ENCODE measurements at places on chromosomes 4 and X.

DNA sequence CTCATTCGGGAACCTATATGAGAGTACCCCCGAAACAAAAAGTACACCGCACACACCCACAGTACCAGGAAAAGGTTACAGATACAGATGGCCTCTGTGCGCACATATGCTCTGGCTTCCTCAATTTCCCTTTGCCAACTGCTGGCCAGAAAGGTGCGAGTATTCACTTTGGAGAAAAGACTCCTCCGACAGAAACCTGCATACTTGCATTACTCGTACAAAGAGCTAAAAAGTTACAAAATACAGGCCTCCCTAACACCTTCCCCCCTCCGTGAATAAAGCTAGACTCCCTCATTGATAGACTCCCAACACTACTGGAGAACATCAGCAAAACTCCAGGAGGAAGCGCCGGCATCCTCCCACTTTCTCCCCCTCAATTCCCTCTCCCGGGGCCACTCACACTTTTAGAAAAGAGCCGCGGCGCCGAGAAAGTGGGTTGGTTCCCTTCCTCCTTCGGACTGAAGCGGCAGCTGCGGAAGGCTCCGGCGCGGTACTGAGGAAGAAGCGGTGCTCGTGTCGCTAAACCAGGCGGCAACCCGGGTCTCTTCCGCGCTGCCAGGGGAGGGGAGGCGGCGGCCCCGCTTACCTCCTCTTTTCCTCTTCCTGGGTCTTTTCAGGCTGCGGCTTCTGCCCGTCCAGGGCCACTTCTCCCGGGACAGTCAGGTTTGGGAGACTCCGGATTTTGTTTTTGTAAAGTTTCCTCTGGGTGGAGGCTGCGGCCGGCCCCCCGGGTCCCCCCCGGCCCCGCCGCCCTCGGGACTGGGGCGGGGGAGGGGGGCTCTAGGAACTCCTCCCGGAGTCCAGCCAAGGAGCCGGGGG lies 1.1 kb downstream of the FBXW7 start:
- peak; percentile 38 for DNase-seq

DNA sequence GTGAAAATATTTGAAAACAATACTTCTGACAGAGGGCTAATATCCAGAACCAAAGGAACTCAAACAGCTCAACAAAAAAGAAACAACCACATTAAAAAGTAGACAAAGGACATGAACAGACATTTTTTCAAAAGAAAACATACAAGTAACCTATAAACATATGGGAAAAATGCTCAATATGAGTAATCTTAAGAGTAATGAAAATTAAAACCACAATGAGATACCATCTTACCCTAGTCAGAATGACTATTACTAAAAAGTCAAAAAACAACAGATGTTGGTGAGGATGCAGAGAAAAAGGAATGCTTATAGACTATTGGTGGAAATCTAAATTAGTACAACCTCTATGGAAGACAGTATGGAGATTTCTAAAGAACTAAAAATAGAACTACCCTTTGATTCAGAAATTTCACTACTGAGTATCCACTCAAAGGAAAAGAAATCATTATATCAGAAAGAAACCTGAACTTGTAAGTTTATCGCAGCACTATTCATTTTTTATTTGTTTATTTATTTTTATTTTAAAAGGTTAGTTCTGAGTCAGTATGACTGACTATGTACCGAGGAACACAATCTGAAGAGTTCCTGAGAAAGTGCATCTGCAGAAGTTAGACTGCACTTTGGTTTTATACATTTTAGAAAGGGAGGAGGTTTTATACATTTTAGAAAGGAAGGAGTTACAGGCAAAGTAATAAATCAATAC lies 231.3 kb downstream of the INPP4B start:
- no peak for DNase-seq

DNA sequence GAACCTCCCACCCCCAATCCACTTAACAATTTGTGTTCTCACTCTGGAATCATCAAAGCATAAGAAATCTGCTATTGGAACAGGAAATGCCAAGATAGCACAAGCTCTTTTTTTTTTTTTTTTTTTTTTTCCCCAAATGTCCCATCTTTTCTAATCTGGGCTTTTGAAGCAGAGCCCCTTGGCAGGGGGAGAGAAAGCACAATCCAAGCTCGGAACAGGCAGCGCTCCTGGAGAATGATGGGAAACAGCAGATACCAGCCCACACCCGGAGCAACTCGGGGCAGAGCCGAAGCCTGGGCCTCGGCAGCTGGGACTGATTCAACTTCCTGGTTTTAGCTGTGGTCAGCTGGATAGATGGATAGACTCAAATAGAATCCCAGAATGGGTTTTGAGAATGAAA lies 235.1 kb downstream of the QDPR start:
- no peak for DNase-seq

- no peak for DNase-seq
Observed at GRCh38 chr4:72207196-72207595, 175.4 kb downstream of the NPFFR2 start.

DNA sequence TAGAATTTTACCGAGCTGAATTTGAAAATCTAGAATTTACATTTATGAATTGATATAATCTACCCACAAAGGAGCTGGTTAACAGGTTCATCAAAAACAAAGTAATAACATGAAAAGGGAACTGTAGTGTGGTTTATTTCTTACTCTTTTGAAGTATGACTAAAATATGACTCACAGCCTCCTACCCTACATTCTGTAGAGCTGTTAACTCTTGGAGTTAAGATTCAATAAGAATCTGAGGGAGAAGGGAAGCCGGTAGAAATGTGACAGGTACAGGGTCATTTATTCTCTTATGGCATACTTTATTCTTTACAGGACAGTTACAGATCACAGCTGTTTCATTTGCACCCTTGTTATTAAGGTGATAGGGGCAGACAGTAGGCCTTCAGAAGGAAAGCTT lies 132.2 kb upstream of the FAM47B start:
- no peak for DNase-seq

DNA sequence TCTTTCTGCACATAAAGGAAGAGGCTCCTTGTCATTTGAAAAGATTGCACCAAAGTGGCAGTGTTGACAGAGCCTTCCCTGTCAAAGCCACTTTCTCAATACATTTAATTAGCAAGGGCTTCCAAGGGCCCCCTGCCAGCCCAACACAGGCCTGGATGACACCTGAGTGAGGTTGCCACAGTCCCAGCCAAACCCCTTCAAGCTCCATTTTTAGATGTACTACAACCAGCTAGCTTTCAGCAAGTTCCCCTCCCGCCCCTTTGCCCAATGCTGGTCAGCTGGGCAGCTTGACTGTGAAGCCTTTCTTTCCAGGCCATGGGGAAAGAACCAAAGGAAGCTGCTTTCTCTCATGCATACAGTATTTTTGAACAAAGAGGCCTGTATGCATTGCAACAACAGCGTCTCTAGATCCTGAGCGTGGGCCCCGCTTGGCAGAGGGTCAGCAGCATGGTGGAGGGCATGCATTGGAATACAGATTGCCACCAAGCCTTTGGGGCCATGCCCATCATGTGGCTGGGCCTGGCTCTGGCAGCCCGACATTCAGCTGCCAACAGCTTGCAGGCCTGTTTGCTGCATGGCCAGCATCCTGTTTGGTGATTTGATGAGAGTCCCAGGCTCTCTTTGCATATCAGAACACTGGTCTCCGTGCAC lies 261.1 kb upstream of the GATB start:
- no peak for DNase-seq

GRCh38 chr4:1583051-1583785 lies 100.9 kb downstream of the FAM53A start:
- DNase-seq = no peak

GRCh38 chrX:38627683-38628082 lies 66.3 kb downstream of the TSPAN7 start:
- DNase-seq = no peak

All from stimulated activated CD4-positive, alpha-beta T cell treated with anti-CD3 and anti-CD28 coated beads, TNF-alpha, amount 100 ng/mL, for 1 hour (primary cell).